Eye (tissue), 1 donor: ENCODE measurements at places on chromosomes 2 and 18.

DNA sequence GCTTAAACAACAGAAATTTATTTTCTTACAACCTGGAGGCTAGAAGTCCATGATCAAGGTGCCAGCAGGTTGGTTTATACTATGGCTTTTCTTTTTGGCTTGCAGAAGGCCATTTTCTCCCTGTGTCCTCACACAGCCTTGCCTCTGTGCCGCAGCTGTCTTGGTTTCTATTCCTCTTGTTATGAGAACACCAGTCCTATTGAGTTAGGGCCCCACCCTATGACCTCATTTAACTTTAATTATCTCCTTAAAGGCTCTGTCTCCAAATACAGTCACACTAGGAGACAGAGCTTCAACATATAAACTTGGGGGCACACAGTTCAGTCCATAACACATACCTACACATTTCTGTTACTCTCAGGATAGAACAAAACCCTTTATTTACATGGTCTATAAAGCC, 17.3 kb upstream of the RHOB start:
- no peak for DNase-seq

- DNase-seq = no peak
These were observed 178.5 kb upstream of the TRIB2 start for GRCh38 chr2:12538138-12538694.

- DNase-seq = no peak
These were observed 3.5 kb downstream of the TMEM200C start for GRCh38 chr18:5891854-5892215.

GRCh38 chr18:56021136-56021808, 433.3 kb upstream of the TCF4 start:
- no peak for DNase-seq

DNA sequence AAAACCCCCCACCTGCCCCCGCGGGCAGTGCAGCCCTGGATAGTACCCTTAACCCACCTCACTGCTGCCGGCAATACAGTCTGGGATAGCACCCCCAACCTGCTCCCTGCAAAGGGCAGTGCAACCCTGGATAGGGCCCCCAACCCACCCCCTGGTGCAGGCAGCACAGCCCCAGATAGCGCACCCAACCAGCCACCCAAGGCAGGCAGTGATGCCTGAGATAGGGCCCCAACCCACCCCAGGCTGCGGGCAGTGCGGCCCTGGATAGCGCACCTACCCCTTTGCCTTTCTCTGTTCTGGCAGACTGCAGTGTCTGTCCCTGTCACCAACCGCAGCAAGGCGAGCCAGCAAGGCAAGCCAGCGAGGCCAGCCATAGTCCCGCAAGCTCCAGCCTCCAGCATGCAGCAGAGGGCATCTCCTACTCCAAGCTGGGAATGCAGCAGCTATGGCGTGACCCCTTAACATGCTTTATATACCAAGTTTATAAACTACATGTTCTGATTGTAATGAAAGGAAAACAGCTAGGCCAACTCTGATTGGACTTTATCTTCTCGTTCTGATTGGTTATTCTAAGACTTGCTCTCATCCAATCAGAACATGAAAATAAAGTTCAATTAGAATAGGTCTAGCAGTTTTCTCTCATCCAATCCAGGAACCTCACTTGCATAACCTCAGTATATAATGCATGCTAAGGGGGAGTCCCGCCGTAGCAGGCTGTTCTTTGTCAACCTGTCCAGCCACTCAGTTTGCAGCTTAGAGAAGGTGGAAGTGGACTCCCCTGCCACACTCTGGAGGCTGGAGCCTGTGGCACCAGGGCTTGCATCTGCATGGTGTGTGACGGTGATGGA, 34.1 kb upstream of the ANKRD62 start:
- no peak for DNase-seq

DNA sequence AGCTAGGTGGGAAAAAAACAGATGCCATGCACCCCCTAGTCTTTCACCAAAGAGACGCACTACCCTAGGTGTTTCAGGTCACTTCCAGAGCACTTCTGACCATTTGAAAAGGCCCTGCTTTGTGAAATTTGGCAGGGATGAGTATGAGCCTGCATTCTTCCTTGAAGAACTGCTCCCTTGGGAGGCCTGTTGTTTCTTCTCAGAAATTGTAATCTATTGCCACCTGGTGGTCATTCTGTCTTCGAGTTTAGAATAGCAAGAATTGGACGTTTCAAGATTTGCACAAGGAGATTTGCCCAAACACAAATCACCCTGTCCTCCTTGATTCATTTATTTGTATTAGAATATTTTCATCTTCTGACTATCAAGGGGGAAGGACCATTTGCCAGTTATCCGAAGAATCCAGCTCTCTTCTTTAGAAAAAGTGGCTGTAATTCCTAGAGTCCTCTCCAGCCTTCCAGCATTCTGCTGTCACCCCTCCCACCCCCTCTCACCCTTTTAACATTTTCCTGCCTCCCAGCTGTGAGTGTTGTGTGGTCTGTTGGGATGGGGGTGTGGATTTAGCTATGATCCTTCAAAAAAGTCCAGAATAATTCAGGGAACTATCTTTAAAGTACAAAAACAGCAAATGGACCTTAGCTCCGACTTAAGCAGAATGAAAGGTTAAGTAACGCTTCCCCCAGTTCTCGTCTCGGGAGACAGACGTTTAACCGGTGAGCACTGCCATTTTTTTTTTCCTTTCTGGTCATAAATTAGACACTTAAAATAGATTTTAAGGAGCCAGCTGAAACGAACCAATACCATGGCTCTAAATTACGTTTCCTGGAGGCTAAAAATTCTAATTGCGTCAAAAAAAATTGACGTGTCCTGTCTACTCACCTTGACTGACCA, 3.7 kb upstream of the GAD1 start:
- DNase-seq = peak; percentile 96

DNA sequence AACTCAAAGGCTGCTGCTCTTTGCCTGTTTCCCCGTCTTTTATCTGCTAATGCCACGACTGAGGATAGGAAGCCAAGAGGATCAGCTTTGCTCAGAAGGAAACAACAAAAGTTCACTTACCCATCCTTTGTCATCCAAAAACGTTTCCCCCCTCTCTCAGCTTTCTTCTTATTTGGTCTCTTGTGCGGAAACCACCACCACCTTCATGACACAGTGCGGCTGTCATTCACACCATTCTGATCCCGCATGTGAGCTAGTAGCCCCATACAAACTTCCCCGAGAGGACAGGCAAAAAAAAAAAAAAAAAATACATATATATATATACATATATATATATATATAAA, 656 bp downstream of the LRRTM4 start:
- peak; percentile 41 for DNase-seq

DNA sequence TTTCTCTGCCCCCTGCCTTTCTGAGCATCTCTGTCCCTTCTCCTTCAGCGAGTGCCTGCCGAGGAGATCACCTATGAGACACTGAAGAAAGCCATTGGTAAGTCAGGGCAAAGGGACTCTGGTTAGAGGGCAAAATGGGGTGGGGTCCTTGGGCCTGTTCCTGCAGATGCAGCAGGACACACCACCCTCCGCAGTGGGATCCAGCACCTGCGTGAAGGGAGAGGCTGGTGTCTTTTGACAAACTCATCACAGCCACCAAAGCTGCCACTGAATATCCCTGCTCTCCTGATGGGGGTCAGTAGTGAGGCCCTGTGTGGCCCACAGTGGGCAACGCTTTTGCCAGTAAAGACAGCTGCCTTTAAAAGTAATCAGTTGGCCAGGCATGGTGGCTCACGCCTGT, 18.7 kb downstream of the POMC start:
- DNase-seq = no peak

GRCh38 chr2:213068676-213069359, 82.6 kb downstream of the IKZF2 start:
- no peak for DNase-seq

- no peak for DNase-seq
These were observed 115.7 kb upstream of the MMADHC start for GRCh38 chr2:149703281-149703680.

GRCh38 chr2:1801541-1801940, 57.2 kb upstream of the PXDN start:
- no peak for DNase-seq

- peak; percentile 71 for DNase-seq
These were observed 10.7 kb downstream of the ZEB2 start for GRCh38 chr2:144509001-144509878.

DNA sequence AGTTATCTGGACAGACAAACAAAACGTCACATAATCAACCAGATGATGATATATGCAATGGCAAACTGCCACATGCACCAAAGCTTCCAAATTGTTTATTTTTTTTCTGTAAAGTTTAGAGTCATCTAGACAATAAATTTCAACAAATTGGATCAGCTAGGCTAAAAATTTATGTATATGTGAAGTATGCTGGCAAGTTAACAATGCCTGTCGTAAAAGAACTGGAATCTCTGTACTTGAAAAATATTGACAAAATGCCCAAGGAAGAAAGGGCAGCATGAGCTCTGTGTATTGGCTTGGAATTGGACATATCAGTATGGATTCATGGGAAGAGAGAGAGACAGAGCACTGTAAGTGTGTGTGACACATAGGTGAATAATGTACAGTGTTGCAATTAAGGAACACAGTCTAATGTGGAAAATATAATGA, 309.8 kb downstream of the ERBB4 start:
- DNase-seq = no peak

- peak; percentile 81 for DNase-seq
These were observed 1.3 kb downstream of the SPTBN1 start for GRCh38 chr2:54457323-54458023.

- DNase-seq = no peak
These were observed 6.6 kb upstream of the DNAH7 start for GRCh38 chr2:196075196-196075595.

- no peak for DNase-seq
These were observed 11.3 kb upstream of the CHRNA1 start for GRCh38 chr2:174775571-174775980.

DNA sequence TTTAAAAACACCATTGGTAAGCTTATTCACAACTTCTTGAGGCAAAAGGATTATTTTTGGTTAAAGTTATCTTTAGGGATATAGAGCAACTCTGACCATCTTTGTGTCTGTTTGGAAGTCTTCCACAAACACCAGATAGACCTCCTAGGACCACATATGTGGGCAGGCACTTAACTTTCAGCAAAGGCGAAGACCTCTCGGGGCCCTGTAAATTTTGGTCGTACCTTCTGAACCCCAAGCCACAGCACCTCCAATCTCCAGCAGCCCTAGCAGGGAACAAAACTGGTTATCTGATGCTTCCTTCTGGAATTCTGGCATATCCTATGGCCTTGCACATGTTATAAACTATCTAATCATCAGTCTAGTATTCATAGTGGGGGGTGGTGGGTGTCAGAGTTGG, 114.8 kb downstream of the MBD5 start:
- DNase-seq = no peak

DNA sequence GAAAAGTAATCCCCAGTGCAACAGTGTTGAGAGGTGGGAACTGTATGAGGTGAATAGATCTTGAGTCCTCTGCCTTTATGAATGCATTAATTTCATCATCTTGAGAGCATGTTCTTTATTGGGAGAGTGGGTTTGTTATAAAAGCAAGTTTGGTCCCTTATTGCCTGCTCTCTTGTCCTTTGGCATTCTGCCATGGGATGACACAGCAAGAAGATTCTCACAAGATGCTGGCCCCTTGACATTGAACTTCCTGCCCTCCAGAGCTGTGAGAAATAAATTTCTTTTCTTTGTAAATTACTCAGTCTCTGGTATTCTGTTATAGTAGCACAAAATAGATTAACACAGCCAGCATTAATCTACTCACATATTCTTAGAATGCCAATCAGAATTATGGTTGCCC, 108.6 kb downstream of the EHBP1 start:
- DNase-seq = no peak

DNA sequence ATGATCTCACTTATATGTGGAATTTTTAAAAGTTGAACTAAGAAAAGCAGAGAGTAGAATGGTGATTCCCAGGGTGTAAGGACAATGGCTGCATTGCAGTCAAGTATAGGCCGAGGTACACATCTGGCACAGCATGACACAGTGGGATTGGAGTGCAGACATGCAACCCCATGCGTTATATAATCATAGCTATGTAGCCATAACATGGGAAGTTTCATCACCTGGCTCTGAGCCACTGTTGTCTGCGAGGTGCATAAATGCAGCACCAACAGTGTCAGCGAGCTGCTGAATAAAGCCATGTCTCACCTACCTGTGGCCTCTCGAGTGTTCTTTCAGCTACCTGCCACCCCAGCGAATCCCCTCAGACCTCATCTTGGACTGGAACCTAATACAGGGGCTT, 61.7 kb downstream of the CDC42EP3 start:
- no peak for DNase-seq

DNA sequence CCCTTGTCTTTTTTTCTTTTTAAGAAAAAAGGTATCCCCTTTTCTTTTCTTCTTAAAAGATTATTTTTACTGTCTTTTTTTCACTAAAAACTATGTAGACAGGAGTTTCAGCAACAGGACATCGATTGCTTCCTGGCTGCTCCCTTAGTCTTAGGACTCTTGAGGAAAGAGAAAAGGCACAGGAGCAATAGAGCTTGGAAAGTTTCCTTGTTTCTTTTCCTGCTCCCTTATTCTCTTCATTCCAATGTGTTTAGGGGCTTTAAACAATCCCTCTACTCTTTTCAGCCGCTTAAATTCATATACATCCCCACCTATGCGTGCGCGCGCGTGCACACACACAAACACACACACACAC, 225.9 kb upstream of the FBXO11 start:
- DNase-seq = no peak

- DNase-seq = no peak
These were observed 477.1 kb upstream of the ID2 start for GRCh38 chr2:8204711-8205110.

GRCh38 chr2:172558372-172558771, 2.5 kb downstream of the PDK1 start:
- no peak for DNase-seq

GRCh38 chr2:212173756-212174510, 364.7 kb downstream of the ERBB4 start:
- peak; percentile 9 for DNase-seq

GRCh38 chr2:127646487-127647241, 711 bp downstream of the GPR17 start:
- no peak for DNase-seq

- peak; percentile 70 for DNase-seq
These were observed 1.9 kb downstream of the DOK6 start for GRCh38 chr18:69402533-69402989.

GRCh38 chr2:235640926-235641723, 147.3 kb downstream of the AGAP1 start:
- no peak for DNase-seq

DNA sequence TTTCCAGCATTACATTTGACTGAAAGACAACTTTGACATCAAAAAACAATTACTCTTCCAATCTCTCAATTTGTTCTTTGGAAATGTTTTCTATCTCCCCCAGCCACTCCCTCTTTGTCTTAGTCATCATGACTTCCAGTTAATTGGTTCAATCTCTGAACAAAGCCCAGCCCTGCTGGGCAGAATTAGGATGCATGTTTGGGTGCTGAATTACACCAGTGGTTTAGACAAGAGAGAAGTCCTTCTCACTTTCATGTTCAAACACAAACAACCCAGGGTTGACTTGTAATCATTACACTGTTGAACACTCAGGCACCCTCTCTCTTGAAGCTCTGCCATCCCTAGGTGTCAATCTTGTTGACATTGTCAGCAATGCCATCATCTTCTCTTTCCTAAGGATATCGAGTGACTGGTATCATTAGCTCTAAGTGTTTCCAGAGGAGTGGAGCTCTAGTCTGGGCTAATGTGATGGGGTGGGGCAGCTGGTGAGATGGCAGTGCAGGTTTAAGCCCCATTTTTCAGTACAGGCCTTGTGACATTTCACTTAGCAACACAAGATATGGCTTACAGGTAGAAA, 90.8 kb upstream of the MEIS1 start:
- DNase-seq = no peak
